ENCODE measurements at places on chromosomes 5 and 9. TPM values are rescaled to one million over a fixed set of nuclear protein-coding genes. Genes with fewer than 3 reads are reported as not detected.

GRCh38 chr5:118314931-118315330 is 673.4 kb downstream of the DTWD2 start:
- H3K27ac ChIP-seq, result no peak overlapping the region
- no peak overlapping the region for H3K4me3 ChIP-seq
- H3K27me3 ChIP-seq, result no peaks in the 10 kb centered on the region
- DNase-seq, result no peak
- H3K36me3 ChIP-seq, result no peaks in the 10 kb centered on the region

- H3K27me3 ChIP-seq, result no peaks in the 10 kb centered on the region
- H3K4me1 ChIP-seq, result no peaks in the 10 kb centered on the region
Observed at GRCh38 chr5:67146574-67146973, 50.0 kb downstream of the CD180 start.

DNA sequence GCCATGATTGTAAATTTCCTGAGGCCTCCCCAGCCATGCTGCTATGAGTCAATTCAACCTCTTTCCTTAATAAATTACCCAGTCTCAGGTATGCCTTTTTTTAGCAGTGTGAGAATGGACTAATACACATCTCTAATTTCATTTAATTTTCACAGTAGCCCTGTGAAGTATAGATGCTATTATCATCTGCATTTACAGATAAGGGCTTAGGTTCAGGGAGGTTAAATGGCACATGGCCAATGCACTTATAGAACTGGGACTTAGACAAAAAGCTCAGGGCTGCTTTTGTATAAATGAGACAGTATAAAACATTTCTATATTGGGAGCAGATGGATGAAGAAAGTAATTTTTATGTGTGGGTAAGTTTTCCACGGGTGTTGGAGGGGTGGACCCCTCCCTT is 62.9 kb upstream of the PANK3 start:
- no peak for DNase-seq
- no peaks in the 10 kb centered on the region for H3K27me3 ChIP-seq
- no peaks in the 10 kb centered on the region for H3K36me3 ChIP-seq
- H3K4me3 ChIP-seq, result no peak overlapping the region

DNA sequence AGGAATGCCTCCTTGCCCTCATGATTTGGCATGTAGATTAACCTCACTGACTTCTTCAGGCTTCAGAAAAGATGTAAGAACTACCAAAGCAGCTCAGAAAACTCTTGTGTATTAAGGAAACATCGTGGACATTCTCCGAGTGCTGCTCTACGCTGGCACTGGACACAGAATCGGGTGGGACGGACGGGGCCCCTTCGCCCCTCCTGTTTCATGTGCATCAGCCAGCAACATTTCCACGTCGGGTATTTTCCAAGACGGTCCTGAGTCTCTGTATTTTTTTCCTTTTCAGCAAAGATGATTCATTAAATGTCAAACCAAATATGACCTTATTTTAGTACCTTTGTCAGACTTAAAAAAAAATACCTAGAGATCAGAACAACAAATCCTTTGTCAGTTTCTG is 583.6 kb downstream of the CCDC171 start:
- DNase-seq, result no peak
- no peak overlapping the region for H3K27ac ChIP-seq
- H3K4me3 ChIP-seq, result no peak overlapping the region
- no peaks in the 10 kb centered on the region for H3K4me1 ChIP-seq

DNA sequence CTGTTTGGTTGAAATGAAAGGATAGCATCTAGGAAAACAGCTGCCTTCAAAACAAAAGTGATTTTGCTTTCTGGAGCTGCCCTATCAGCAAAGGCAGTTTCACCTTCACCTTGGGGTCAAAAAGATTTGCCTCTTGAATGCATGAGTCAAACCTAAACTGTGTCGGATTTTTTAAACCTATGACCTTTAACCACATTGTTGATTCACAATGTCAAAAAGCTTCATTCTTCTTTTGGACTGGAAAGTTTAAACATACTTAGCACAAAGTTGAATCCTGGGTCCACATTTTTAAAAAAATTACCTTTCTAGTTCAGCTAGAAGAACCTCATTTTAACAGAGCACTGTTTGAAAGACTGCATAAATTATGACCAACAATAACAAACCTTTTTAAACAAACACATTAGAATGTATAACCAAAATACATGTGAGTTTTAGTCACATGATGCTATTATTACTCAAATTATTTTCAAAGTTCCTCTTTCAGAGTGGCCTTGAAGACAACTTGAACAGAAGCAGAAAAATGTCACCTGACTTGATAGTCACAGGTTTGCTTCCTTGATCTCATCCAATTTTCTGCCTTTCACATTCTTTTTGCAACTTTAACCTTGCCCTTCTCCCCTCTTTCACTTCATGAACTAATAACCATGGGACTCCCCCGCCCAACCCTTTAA is 109.7 kb upstream of the LHFPL2 start:
- no peak overlapping the region for H3K4me3 ChIP-seq
- H3K4me1 ChIP-seq, result no peaks in the 10 kb centered on the region
- no peaks in the 10 kb centered on the region for H3K27me3 ChIP-seq

DNA sequence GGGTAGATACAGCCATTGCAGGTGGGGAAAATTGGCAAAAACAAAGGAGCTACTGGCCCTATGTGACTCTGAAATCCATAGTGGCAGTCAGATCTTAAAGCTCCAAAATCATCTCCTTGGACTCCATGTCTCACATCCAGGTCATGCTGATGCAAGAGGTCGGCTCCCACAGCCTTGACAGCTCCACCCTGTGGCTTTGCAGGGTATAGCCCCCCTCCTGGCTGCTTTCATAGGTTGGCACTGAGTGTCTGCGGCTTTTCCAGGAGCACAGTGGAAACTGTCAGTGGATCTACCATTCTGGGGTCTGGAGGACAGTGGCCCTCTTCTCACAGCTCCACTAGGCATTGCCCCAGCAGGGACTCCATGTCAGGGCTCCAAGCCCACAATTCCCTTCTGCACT is 1190.1 kb downstream of the CDH12 start:
- no peak for DNase-seq
- H3K4me3 ChIP-seq, result no peak overlapping the region
- no peaks in the 10 kb centered on the region for H3K4me1 ChIP-seq
- no peaks in the 10 kb centered on the region for H3K27me3 ChIP-seq
- H3K27ac ChIP-seq, result no peak overlapping the region

OR1J2 gene
- total RNA-seq, result not detected

MRPS27 gene
- total RNA-seq, result 52.7 TPM

PLK2 gene
- total RNA-seq, result 24.4 TPM

All from body of pancreas (tissue), 4 donors.